ENCODE measurements at places on chromosomes 7 and 10.

- DNase-seq = no peak
These were observed 154.8 kb downstream of the DGKB start for GRCh38 chr7:14747701-14748100.

DNA sequence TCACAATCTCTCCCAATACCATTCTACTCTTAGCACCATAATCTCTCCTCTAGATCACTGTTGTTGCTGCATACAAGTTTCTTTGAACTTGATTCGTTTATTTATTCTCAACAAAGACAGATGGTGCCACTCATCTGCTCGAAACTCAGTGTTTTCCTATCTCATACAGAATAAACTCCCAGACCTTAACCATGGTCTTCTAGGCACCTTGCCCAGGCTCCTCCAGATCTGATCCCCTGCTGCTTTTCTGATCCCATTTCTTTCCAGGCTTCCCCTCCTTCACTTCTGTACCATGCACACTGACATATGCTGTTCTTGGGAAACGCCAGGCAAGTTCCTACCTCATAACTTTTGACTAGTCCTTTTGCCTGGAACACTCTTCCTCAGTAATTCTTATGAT is 645.7 kb downstream of the DNAJB9 start:
- no peak for DNase-seq

GRCh38 chr10:66301078-66301477 is 624.8 kb upstream of the LRRTM3 start:
- DNase-seq = no peak

DNA sequence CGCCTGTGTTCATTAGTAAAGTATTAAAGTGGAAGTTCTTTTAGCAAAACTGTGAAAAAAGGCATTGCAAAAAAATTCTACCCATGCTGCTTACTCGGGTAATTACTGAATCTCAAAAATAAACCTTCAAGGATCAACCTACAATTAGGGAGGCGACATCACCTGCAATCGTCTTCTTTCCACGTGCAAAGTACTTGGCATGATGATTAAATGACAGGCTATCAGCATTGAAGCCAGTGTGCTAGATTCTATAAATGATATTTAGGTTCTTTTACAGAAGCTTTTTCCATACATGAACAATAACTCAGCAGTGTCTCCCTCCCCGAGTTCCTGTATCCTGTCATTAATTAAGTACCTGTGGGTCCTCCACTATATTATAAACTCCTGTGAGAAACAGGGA is 105.8 kb downstream of the SFMBT2 start:
- DNase-seq = no peak

DNA sequence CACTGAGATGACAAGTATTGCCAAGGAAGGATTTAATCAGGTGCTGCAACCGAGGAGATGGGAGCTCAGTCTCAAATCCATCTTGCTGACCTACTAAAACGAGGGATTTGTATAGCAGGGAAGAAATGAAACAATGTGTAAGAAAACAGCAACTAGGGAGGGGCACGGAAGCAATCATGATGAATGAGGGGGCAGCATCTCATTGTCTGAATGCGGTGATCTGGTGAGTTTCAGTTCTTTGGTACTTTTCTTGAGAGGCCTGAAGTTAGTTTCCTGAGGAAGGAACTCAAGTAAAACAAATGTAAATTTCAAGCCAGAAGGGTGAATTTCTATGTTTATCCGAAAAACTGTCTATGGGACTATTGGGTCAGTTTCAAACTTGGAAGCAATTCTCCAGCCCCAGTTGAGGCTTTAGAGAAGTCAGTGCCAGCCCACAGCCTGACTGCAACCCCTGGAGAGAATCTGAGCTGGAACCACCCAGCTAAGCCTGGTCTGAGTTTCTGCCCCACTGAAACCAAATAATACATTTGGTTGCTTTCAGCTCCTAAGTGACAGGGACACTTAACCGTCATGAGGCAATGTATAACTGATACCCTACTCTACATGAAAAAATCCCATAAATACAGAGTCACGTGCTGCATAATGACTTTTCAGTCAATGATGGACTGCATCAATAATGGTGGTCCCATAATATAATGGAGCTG is 45.8 kb upstream of the TNS3 start:
- no peak for DNase-seq

GRCh38 chr7:50423860-50424259 is 26.3 kb downstream of the FIGNL1 start:
- no peak for DNase-seq

Measured in CD4-positive, alpha-beta T cell treated with Interferon gamma for 1 hour (primary cell).